ENCODE measurements at places on chromosomes 3 and 15.

- DNase-seq, result no peak
These were observed 104.3 kb upstream of the RNU6-1 start for GRCh38 chr15:67944010-67944641.

DNA sequence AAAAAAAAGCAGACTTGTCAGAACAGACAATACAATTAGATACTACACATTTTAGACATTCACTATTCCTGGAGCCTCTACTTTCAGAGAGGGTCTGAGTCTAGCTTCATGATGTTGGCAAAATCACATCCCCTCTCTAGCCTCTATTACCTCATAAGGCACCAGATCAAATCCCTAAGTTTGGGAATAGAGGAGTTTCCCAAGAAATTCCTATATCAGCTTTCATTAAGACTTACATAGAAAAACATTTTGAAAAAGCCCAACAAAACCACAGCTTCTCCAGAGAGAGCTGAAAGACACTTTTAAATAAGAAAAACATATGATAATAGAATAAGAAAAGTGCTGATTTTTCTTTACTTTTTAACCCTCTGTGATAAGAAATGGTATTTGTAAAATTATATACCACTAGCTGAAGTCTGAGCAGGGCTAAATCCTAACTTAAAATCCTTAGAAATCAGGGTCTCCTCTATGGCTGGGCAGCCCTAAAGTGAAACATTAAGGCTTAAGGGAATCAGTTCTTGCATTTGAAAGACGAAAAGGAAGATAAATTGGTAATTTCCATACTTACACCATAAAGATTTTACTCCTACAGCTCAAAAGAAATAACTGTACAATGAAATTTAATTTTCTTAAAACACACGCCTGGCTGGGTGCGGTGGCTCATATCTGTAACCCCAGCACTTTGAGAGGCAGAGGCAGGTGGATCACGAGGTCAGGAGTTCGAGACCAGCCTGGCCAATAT, 4.3 kb downstream of the TBC1D2B start:
- no peak for DNase-seq

DNA sequence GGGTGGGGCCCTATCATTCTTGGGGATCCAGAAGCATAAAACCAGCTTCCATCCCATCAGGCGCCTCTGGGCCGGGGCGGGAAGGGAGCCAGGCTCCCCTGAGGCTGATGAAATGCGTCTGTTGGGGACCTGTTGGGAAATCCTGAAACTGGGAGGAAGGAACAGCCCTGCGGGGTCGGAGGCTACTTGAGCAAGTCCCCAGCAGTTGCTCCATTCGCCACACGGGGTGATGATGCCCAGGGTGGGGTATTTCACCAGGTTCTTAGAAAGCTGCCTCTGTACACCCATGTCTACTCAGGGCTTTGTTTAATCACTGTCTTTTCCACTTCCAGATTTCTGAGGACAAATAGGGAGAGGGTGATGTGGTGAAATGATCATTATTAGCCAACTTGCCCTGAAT, 25.4 kb upstream of the TSEN2 start:
- DNase-seq, result no peak

GRCh38 chr3:74611206-74611605, 3.3 kb downstream of the CNTN3 start:
- DNase-seq, result no peak

DNA sequence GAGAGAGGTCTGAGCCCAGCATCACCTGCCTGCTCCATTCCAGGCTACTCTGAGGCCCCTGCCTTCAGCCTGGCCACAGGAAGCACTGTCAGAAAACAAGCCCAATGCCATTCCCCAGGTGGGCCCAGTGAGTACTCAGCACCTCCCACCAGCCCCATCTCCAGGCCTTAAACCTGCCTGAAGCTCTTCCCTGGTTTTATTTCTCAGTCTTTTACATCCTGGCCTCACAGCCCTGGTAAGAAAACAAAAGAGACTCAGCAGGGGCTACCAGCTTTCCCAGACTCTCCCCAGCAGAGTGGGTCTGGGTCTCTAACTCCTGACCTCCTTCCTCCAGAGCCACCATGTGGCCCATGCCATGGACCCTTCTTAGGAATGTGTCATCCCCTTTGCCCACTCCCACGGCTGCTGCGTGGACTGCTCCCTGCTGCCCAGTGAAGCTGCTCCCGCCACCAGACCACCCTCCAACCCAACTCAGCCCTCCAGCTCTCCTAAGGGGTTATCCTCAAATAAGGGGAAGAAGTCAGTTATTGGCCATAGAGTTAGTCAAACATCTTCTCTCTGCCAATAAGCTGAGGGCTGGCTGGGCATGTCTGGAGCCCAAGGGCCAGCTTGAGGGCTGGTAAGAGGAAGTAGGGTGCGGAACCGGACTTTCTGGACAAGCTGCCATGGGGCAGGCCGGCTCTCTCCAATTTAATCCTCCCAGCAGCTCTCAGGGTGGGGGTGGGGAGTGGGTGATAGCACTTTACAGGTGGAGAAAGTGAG, 116.7 kb upstream of the LINGO1 start:
- DNase-seq, result no peak

- no peak for DNase-seq
These were observed 42.1 kb downstream of the ESYT3 start for GRCh38 chr3:138476526-138476925.

DNA sequence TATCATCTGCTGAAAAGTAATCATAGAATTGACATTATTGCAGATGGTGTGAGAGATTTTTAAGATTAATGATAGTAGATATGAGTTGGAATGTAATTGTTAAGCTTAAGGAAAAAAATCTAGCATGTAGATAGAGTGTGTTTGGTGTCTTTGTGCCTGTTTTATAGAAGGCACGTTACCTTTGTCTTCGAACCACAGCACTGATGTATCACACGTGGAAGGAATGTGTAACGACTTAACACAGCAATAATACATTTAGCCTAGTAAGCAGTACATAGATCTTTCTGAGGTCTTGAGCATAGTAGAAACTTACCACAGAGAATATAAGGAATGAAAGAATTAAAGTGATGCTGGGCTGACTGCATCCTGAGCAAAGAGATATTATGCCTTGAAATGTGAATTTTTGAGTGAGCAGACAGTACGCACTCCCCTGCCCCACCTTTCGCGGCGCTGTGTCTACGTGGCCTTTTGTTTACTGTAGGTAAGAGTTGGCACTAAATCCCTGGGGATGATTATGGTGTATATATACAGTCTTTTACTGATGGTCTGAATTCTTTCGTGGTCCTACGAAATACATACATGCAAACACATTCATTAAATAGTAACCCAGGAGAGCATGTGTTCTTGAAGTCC, 217.6 kb upstream of the TOPAZ1 start:
- no peak for DNase-seq

DNA sequence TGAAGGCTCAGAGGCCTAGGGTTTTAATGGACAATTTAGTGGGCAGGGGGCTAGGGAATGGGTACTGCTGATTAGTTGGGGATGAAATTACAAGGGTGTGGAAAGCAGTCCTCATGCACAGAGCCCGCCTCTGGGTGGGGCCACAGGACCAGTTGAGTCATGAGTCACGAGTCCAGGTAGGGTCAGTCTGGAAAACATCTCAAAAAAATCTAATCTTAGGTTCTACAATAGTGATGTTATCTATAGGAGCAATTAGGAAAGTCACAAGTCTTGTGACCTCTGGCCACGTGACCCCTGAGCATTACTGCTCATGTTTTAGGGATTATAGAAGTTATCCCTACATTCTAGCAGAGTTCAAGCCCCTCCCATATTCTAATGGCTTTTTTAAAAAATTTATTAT, 18.6 kb upstream of the IREB2 start:
- DNase-seq, result no peak

DNA sequence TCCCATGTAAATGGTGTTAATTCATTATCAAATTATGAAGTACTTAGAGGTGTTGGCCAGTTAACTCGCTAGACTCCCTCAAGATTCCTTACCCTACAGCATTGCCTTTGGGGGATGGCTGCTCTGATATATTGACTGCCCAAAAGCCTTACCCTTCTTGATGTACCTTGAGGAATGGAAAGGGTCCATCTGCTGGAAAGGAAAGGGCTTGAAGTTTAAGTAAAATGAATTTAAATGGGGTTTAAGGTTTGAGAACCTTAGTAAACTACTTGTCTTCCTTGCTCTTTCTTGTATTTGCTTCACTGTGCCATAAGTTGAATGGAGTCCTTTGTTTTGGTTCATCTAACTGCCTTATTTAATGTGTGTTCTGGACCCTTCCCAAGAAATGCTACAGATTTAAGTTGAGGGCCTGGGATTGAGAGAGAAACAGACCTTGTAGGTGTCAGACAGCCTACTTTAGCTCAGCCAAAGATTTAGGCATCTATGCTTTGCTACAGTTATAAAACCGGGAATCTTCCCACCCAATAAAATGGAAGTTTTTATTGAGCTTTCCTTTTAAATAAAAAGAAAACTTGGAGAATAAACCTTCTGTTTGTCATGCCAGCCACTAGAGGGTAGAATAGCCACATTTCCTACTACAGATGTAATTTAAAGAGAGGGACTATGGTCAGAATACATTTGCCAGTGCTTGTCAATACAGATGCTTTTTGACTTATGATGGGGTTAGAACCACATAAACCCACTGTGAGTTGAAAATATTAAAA, 25.3 kb downstream of the CMSS1 start:
- no peak for DNase-seq

- no peak for DNase-seq
These were observed 294.6 kb downstream of the MEX3B start for GRCh38 chr15:81751256-81751655.

DNA sequence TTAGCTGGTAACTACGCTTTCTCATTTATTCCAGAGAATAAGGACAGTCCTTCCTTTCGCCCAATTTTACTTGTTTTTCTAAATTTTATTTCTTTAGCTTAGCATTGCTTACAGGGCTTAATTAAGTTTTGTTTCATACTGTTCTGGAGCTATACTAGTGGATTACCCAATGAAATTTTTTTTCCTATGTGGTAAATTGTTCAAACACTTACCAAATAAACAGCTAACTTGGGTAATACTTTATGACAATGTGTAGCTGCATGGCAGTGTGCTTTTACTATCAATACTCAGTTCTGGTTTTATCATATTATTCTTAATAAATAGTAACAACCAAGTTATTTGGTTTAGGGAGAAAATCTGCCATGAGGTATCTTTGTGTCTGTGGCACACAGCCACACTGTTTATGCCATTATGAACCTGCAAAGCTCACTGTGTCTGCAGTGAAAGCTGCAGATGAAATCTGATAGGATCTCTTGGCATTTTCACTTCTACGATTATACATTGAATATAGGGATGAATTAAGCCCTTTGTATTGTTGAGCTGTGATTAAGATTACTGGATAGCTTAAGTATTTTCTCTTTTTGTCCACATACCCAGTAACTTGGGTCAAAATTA, 37.2 kb downstream of the UBE2E2 start:
- no peak for DNase-seq

DNA sequence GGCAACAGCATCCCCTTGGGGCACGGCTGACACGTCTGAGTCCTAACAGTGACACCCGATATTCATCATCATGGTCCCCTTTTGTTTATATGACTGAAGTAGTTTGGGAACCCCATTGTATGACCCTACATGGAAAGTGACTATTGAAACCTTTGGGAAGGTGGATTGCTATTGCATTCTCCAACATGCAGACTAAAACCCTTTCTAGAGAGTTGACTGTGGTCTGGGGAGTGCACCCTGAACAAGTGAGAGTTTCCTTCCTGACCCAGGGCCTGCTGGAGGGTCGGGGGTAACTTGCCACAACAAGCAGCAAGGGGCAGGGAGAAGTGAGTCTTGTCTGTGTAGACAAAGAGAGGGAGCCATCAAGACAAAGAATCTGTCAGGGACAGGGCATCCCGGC, 54.4 kb downstream of the ISG20 start:
- DNase-seq, result no peak

GRCh38 chr3:192409201-192409837, 318.0 kb downstream of the FGF12 start:
- no peak for DNase-seq

- DNase-seq, result no peak
These were observed 790 bp downstream of the PARP14 start for GRCh38 chr3:122681284-122681973.

- no peak for DNase-seq
These were observed 509.3 kb upstream of the CFAP20DC start for GRCh38 chr3:59558906-59559720.

DNA sequence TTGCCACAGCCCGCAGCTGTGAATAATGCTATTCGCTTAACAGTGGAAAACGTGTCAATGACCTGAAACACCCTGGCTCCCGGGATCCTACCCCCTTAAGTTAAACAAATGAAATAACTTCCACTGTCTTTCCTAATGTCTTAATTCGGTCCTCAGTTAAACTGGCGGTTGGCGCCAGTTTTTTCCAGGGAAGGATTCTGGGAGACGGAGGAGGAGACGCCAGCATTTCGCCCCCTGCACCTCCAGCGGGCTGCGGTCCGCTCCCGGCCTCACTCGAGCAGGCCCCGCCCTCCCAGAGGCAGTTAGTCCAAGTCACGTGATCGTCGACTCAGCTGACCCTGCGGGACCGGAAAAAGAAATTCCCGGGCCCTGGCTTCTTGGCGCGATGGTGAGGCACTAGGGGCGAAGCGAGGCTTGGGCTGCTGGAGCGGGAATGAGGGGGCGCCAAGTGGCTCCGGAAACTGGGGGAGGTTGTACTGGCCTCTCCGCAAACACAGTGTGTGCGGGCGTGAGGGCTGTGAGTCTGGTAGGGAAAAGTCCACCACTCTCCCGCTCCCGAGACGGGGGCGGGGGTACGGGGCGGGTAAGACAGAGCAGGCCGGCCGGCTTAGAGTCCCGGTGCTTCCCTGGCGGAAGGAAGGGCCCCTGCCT, at the start of gene COMMD4:
Gene COMMD4, plus strand, starts transcription at position 359 of the 651 bp plus-strand sequence. Its CDS starts 27 bp downstream, at position 386.
- DNase-seq, result no peak

- DNase-seq, result no peak
These were observed 202.7 kb upstream of the KBTBD8 start for GRCh38 chr3:66795365-66795764.

DNA sequence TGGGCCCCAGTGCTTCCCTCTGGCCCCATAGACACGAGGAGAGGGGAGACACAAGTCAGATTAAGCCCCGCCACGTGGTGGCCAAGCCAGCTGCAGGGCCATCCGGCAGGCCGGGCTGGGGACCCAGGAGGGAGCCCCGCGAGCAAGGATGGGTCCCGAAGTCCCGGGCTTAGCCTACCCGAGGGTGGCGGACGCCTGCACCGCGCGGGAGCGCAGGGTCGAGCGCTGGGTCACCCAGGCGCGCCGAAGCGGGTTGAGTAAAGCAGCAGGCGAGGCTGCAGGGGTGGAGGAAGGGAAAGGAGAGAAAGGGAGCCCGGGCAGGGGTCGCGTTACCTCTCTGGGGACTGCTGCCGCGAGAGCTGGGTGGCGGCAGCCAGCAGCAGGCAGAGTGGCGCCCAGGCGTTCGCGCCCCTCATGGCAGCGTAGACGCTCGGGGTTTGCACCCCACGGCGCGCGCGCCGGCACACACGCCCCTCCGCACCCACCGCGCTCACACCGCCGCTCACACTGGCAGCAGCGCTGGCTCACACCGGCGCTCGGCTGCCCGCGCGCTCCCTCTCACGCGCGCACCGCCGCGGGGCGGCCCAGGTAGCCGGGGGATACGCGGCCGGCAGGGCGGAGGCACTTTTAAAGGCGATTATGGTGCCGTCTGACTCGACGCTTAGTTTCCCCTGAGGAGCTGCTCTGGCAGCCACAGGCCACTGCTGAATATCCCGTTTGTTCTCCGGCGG, at the start of gene PCOLCE2:
Gene PCOLCE2, minus strand, starts transcription at position 603 of the 731 bp plus-strand sequence. Its CDS starts 187 bp downstream, at position 416.
- no peak for DNase-seq

Measured in GM12878 (cell line).